ENCODE measurements at places on chromosomes 3 and 15.

DNA sequence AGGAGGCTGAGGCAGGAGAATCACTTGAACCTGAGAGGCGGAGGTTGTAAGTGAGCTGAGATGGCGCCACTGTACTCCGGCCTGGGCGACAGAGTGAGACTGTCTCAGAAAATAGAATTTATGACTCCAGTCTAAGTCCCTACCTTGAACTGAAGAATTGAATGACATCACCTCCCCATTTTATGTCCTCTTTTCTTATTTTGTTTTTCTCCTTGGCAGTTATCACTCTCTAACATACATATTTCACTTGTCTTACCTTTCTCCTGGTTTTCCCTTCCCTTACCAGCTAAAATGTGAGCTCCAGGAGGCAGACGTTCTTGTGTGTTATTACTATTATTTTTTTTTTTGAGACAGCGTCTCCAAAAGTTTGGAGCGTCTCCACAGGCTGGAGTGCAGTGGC lies 7.6 kb downstream of the TATDN2 start:
- no peak for DNase-seq

GRCh38 chr3:194565597-194566190 lies 67.5 kb downstream of the TMEM44 start:
- no peak for DNase-seq

- peak; percentile 65 for DNase-seq
These were observed 131.6 kb downstream of the NLGN1 start for GRCh38 chr3:173529062-173529711.

GRCh38 chr3:4996223-4996765 lies 17.1 kb downstream of the BHLHE40 start:
- DNase-seq, result no peak

GRCh38 chr3:161270991-161271390 lies 49.9 kb downstream of the NMD3 start:
- DNase-seq, result no peak

- no peak for DNase-seq
These were observed 65.0 kb upstream of the RPL32 start for GRCh38 chr3:12906141-12906915.

DNA sequence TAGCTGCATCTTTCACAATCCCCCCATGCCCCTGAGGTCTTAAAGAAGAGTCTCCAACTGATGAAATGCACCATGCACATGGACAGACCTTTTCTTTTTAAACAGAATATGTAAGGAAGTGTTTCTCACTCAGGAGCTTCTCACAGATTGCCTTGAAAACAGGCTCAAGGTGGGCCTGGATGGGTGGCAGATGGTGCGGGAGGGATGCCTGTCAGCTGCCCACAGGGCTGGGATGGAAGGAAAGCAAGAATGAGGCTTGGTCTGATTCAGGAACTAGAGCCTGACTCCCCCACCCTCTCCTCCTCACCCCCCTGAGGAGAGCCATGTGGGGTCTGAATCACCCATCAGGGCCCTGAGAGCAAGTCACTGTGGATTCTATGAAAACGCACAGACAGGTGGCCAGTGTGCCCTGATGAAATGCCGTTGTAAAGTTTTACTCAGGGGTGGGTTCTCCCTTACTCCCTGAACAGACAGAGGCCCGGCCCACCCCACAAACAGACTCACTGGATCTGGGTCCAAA lies 67.2 kb downstream of the UMPS start:
- no peak for DNase-seq

DNA sequence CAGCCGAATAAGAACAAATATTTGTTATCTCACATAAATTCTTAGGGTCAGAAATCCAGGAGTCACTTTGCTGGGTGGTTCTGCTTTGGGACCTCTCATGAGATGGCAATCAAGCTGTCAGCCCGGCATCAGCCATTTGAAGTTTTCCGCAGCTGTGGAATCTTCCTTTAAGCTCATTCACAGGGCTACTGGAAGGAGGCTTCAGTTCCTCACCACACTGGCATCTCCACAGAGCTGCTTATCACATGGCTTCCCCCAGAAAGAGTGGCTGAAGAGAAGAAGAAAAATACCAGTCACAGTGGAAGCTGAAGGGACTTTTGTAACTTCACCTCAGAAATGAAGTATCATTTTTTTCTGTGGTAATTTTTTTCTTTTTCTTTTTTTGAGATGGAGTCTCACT lies 267.7 kb downstream of the CHL1 start:
- no peak for DNase-seq

GRCh38 chr3:190118438-190118837 lies 2.3 kb downstream of the P3H2 start:
- no peak for DNase-seq

GRCh38 chr15:29645841-29646240 lies 176.4 kb downstream of the TJP1 start:
- DNase-seq, result no peak

- peak; percentile 27 for DNase-seq
These were observed 6.4 kb downstream of the C3orf52 start for GRCh38 chr3:112092496-112093179.

DNA sequence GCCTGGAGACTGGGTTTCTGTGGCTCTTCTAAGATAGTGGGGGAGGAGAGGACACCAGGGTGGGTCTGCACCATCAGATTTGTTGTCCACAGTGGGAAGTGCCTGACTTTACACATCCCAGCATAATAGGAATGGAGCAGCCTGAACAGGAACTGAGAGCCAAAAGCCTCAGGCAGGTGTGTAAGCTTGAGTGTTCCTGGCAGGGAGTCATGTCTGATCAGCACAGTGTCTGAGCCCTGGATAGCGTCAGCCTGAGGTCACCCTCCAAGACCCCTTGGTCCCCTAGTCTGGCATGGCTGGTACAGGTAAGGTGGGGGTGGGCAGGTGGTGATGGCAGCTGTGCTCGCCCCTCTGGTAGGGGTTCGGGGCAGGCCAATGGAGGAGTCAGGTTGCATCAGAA lies 20.2 kb downstream of the INSYN1 start:
- no peak for DNase-seq

DNA sequence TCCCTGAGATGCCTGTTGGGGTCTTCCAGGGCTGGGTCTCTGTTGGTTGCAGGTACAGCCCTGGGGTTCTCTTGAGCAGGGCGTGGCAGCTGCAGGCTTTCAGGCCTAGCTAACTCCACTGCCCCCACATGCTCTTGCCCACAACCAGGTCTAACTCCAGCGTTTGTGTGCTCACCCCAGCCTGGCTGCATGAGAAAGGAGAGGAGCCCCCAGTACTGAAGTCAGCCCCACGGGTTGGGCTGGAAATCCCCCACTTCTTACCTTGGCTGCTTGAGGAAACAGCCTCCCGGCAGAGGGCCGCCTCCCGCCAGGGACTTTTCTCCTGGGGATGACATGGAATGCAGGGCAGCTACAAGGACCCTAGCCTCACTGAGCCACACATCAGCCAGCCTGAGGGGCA lies 16.7 kb upstream of the DLL4 start:
- DNase-seq, result no peak

DNA sequence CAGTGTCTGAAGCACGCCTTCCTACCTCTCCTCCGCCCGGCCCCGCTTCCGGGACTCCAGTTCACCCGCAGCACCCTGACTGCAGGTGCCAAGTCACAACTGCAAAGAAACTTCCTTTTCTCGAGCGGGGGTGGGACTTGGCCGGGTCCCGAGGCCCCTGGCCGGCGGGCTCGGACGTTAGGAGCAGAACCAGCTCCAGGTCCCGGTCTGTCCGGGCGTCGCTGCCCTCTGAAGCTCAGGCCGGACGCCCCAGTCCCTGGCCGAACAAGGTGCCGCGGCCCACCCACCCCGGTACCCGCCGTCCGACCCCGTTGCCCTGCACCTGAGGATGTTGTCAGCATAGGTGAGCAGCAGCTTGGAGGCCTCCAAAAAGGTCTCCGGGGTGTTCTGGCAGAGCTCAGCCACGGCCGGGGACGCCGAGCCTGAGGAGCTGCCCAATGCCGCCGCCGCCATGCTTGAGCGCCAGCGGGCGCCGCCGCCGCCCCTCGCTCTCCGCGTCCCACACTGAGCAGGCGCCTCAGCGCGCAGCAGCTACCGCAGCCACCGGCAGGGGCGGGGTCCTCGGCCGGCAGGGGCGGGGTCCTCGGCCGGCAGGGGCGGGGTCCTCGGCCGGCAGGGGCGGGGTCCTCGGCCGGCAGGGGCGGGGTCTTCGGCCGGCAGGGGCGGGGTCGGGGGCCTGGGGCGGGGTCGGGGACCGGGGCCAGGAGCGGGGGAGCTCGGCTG lies at the start of gene NGLY1:
Gene NGLY1 (minus strand): TSS at position 506 of the 723 bp plus-strand sequence. CDS start 53 bp downstream, at position 453.
- peak; percentile 94 for DNase-seq

DNA sequence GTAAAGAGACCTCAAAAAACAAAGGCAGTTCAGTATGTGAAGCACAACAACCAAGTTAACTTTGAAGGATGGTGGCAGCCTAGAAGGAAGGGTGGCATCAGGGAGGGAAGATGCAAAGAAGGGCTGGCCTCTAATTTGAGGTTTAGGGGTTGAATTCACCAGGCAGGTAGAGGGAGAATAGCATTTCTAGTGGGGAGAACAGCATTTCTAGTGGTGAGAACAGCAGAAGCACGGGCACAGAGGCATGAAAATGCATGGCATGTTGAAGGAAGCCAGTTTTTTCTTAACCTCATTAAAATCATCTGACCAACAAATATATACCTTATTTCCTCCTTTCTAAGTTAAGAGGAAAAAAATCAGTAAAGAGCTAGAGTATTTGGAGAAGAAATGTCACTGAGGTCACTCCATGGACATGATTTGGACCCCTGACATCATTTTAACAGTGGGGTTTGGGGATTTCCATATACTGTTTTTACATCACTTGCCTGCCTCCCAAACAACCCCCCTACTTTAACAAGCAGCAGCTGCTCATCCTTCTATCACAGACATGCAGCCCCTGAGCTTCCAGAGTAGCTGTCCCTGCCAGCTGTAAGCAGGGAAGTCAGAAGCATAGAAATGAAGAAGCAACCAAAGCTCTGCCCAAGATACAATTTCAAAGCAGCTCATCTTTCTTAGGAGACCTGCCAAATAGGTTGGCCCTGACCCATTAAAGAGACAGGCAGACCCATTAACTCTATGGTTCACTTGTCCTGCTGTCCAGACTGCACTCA lies 2.4 kb upstream of the POPDC2 start:
- no peak for DNase-seq

GRCh38 chr3:142896996-142897395 lies 8.1 kb upstream of the PCOLCE2 start:
- DNase-seq, result no peak

DNA sequence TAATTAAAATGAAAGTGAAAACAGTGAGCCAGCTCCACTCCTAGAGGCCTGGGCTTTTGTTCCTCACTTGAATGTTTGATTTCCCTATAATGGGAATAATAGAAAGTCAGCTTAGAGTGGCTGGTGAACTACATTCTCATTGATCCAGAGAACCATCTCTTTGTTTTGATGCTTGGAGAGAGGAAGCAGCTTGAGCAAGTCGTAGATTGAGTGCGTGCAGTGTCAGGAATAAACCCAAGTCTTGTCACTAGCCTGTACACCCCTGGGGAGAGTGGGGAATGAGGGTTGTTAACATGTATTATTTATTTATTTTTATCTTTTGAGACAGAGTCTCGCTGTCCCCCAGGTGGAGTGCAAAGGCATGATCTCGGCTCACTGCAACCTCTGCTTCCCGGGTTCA lies 885 bp upstream of the LSG1 start:
- DNase-seq, result no peak

- DNase-seq, result no peak
These were observed 61.5 kb upstream of the FNDC3B start for GRCh38 chr3:171977860-171978259.

DNA sequence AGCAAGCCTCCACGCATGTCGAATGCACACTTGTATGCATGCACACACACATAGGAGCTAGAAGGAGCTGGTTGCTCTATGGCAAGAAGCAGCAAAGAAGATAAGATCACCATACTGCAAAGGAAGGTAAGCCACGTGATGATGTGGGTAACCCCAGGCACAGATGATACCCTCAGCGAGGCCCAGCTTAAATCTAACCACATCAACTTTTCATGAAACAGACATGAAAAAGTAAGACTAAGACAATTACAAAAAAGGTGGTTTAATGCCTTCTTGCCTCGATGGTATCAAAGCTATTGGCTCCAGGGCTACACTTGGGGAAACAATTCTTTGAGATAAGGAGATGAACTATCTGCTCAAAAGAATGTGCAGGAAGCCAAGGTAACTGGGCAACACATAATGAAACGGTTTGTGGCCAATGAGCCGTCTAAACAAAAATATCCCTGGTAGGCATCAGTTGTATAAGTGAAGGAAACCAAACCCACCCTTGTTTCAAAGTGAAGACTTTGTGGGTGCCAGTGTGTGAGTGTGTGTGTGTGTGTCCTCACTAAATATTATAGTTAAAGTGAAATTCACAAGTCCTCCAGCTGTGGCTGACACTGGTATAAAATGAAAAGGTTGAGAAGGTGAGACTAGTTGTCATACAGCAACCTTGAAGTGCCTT lies 365.7 kb upstream of the ICE2 start:
- DNase-seq, result no peak

GRCh38 chr15:42549032-42549491 lies 424 bp downstream of the HAUS2 start:
- no peak for DNase-seq

DNA sequence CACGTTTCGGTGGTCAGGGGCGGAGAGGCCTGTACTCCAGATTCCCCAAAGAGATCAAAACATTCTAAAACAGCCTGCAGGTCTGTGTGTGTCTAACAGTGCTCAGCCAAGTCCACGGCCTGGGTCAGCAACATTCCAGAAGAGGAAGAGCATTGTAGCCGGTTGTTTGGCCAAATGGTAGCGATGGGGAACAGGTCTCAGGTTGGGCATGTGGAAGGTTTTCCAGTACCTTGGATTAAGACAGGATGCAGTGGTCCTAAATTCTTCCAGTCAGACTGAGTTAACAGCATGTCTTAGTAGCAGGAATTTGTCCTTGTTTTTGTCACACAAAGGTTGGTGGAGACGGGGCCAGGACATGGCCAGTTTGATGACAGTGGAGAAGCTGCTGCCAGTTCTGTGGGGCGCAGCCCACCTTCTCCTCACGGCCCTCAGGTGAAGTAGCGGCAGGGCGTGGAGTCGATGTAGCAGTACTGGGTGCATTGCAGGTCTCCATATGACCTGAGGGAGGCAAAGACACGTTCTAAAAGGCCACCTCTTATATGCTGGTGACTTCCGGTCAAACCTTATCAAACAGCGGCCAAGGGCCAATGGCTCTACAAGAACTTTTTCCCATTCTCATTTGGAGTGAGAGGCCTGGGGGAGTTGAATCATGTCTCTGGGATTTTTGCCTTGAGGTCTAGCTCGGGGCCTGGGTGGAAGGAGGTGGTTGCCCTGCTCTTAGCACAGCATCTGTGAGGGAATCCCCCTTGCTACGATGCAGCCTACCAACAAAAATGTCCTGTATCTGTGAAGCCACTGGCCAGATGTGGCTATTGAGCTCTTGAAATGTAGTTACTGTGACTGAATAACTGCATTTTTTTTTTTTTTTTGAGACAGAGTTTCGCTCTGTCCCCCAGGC lies 24.1 kb downstream of the EAF1 start:
- DNase-seq, result no peak

- DNase-seq, result no peak
These were observed 52.4 kb upstream of the FAM174B start for GRCh38 chr15:92707880-92708551.

GRCh38 chr3:173402656-173403055 lies 5.1 kb downstream of the NLGN1 start:
- DNase-seq, result no peak
